Non-pigmented ciliary epithelial cell (primary cell): ENCODE measurements at places on chromosomes 2 and 18.

DNA sequence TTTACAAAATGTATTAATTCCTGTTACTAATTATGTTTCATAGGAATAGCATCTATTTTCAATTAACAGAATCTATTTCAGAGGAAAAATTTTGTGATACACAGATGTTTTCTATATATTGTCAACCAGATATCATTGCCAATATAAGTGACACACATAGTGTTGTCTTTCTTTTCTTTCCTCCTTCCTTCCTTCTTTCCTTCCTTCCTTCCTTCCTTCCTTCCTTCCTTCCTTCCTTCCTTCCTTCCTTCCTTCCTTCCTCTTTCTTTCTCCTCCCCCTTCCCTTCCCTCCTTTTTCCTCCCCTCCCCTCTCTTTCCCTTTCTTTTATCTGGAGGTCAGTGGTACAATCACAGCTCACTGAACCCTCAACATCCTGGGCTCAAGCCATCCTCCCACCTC, 146.5 kb upstream of the DSEL start:
- DNase-seq = no peak

DNA sequence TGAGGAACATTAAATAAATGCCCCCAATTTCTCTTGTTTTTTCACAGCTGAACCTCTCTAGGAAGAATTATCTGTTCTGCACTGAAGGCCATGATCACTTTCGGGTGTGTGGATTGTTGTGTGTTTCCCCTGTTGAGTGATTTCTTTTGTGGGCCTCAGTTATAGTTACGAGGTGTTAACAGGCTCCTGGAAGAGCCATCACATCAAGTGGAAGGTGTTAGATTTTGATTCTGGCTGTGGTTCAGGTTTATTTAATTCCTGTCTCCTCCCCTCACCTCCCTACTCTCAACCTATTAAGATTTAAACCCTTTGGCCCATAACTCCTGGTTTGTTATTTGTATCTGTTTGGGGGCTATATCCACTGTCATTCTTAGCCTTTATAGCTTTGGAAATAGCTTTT, 182.8 kb downstream of the AGPS start:
- no peak for DNase-seq

- no peak for DNase-seq
Observed at GRCh38 chr2:233953087-233953801, 36.1 kb downstream of the TRPM8 start.

GRCh38 chr2:241157841-241158545, 7.7 kb downstream of the PPP1R7 start:
- no peak for DNase-seq
